Cardiac fibroblast (primary cell): ENCODE measurements at places on chromosomes 1 and 21.

GRCh38 chr1:111778066-111778465 lies 22.4 kb downstream of the DDX20 start:
- DNase-seq: no peak

GRCh38 chr1:15836772-15837669 lies 10.5 kb upstream of the SPEN start:
- DNase-seq: no peak

- no peak for DNase-seq
These were observed 155.9 kb downstream of the PLXNA2 start for GRCh38 chr1:208088319-208088718.

DNA sequence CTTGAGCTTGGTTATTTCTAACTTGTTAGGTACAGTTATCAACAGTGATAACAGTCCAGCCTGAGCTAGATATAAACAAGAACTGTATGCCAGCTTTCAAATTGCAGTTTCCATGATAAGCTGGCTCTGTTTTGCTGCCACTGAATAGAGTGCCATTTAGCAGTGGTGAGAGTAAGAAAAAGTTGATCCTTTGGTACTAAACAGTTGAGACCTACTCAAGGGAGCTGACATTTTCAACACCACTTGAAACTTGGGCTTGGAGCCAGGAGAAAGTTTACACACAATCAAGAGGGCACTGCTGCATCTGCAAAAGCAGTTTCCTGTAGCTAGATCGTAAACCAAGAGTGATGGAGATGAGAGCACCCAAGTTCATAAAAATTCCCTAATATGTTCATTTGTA lies 131.3 kb downstream of the RGS7 start:
- no peak for DNase-seq

- no peak for DNase-seq
These were observed 8.2 kb downstream of the FAM131C start for GRCh38 chr1:16065269-16065576.

GRCh38 chr1:38865112-38865715 lies 5.6 kb upstream of the RRAGC start:
- DNase-seq: no peak

- peak; percentile 66 for DNase-seq
These were observed 20.0 kb upstream of the RD3 start for GRCh38 chr1:211511947-211512346.

- DNase-seq: no peak
These were observed 110.6 kb downstream of the XCL2 start for GRCh38 chr1:168433238-168433637.

GRCh38 chr1:77686796-77687518 lies 4.5 kb upstream of the ZZZ3 start:
- DNase-seq: no peak

GRCh38 chr1:119321666-119322419 lies 46.7 kb upstream of the HAO2 start:
- no peak for DNase-seq

DNA sequence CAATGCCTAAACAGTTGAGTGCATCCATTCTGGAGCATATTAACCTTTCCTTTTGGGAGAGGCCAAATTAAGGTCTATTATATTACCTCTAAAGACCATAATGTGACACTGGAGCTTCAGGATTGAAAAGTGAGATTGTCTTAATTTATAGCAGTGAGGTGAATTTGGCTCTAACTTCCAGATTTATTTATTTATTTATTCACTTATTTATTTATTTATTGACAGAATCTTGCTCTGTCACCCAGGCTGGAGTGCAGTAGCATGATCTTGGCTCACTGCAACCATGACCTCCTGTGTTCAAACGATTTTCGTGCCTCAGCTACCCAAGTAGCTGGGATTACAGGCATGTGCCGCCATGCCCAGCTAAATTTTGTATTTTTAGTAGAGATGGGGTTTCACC lies 19.1 kb downstream of the ZCCHC17 start:
- DNase-seq: no peak

GRCh38 chr1:47934243-47934805 lies 62.9 kb downstream of the TRABD2B start:
- peak; percentile 85 for DNase-seq

GRCh38 chr21:38699048-38699447 lies 106.7 kb upstream of the ETS2 start:
- DNase-seq: no peak

GRCh38 chr1:93591676-93592550 lies 89.7 kb downstream of the BCAR3 start:
- no peak for DNase-seq

- DNase-seq: peak; percentile 28
These were observed 56.7 kb downstream of the KCNN3 start for GRCh38 chr1:154813300-154813816.

DNA sequence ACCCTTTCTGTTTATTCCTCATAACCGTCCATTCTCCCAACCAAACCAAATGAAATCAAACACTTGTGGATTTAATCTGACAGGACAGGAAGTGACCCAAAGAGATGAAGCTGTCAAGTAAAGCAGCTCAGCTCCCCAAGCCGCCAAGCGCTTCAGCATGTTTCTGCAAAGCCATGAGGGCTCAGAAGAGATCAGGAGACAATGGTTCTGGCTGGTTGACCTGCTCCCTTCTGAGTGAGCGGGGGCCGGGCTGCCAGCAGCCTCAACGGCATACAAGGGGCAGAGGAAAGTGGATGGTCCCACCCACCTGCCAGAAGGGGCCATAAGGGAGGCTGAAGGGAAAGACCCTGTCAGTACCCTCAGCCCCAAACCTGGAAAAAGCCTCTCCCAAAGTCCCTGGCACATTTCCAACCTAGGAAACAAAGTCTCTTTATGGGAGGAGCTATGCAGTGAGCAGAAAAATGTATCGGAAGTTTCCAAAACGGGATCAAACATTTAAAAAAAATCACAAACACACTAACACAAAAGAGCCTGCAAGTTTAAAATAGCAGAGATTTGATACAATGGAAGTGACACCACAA lies 45.4 kb downstream of the SLC45A1 start:
- no peak for DNase-seq

- DNase-seq: no peak
These were observed 431 bp downstream of the RAB42 start for GRCh38 chr1:28592321-28593071.

DNA sequence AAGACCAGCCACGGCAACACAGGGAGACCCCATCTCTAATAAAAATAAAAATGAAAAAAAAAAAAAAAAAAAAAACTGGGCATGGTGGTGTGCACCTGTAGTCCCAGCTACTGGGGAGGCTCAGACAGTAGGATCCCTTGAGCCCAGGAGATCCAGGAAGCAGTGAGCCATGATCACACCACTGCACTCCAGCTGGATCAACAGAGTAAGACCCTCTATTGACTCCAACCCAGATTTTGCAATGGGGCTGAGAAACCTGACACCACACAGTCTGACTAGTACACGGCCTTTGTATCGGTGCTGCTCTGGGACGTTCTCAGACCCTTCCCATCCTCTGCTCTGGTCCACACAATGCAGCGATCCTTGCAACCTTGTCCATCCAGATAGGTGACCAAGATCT lies 31.8 kb downstream of the SPATA21 start:
- DNase-seq: no peak

- DNase-seq: peak; percentile 3
These were observed 325.1 kb downstream of the HHAT start for GRCh38 chr1:210653771-210654170.

GRCh38 chr1:220957233-220957605 lies 78.0 kb downstream of the HLX start:
- DNase-seq: peak; percentile 99

- DNase-seq: no peak
These were observed 757 bp upstream of the SEMA4A start for GRCh38 chr1:156152628-156153027.

- DNase-seq: no peak
These were observed 97.9 kb downstream of the PLPPR5 start for GRCh38 chr1:98906809-98907208.

DNA sequence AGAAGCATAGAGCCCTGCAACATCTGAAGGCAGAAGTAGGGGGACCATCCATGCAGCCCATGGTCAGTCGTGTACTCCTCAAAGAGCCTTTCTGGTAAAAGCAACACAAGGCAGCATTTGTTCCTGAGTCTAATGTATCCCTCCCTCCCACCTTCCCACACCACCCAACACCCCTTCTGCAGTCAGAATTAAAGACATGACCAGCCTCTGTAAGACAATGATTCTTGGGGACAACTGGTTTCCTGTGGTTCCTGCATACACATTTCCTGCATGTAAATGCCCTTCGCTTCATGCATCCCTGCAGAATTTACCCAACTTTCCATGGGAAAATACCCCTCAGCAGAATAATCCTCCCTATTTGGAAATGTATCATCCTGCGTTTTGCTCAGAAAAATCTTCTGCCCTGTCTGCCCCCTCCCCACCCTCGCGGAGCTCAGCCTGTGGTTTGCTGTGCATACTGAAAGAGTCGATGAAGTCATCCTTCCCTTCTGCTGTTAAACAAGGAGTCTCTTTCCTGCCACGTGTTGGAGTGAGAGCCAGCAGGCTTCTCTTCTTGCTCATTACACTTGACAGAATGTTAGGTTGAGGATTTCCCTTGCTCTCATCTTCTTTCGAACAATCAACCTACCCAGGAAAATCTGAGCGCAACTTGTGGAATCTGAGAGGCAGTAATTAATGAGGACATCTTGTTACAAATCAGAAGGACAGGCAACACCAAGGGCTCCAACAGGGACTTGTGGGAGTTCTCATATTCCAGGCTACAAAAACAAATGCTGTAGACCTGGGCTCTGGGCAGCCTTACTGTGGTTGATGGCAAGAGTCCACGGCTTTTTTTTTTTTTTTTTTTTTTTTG lies 4.7 kb downstream of the TNN start:
- peak; percentile 59 for DNase-seq

- DNase-seq: no peak
These were observed 919 bp upstream of the CELSR2 start for GRCh38 chr1:109248444-109248796.

- no peak for DNase-seq
These were observed 430.6 kb upstream of the BRINP3 start for GRCh38 chr1:190908246-190908645.

- DNase-seq: no peak
These were observed 534.0 kb downstream of the KIF26B start for GRCh38 chr1:245688536-245689453.

GRCh38 chr1:224343679-224344078 lies 13.0 kb upstream of the CNIH4 start:
- DNase-seq: no peak
